ENCODE measurements at places on chromosomes 16 and 17.

DNA sequence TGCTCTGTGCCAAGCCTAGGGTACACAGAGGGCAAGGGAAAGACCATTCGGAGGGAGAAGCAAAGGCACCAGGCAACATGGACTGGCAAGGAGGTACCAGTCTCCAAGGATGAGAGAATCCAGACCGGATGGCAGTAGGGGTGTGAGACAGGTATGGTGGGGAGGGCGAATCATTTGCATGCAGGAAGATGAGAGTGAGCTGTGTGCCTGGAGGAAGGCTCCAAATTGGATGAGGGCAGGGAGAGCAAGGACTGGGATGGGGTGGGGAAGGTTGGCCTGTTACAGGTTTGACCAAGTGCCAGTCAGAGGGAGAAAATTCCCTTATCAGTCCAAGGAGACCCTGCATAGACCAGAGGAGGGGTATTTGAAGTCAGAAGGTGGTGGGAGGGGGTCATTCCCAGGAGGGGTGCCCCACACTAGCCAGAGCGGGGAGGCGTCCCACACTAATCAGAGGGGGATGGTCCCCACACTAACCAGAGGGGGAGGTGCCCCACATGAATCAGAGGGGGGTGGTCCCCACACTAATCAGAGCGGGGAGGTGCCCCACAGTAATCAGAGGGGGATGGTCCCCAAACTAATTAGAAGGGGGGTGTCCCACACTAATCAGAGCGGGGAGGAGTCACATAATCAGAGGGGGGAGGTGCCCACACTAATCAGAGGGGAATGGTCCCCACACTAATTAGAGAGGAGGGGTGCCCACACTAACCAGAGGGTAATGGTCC, 737 bp downstream of the CANT1 start:
- no peak for DNase-seq

GRCh38 chr16:3484318-3485096, 10.8 kb downstream of the C16orf90 start:
- DNase-seq, result no peak

GRCh38 chr16:87066133-87067002, 250.8 kb downstream of the C16orf95 start:
- no peak for DNase-seq

DNA sequence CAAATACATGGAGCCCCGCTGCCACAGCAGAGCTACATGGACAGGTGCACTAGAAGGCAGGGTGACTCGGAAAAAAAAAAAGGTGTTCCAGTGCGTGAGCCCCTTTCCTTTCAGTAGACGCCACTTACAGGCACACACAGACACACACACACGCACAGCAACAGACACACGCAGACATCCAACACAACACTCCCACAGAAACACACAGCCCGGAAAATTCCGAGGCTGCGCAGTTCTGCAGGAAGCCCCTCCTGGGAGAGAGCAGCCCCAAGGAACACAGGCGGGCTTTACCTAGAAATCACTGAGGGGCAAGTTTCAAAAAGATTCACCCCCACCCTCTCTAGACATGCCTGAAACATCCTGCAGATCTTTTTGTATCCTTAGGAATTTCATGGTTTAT, 136.0 kb upstream of the WSB1 start:
- DNase-seq, result no peak

DNA sequence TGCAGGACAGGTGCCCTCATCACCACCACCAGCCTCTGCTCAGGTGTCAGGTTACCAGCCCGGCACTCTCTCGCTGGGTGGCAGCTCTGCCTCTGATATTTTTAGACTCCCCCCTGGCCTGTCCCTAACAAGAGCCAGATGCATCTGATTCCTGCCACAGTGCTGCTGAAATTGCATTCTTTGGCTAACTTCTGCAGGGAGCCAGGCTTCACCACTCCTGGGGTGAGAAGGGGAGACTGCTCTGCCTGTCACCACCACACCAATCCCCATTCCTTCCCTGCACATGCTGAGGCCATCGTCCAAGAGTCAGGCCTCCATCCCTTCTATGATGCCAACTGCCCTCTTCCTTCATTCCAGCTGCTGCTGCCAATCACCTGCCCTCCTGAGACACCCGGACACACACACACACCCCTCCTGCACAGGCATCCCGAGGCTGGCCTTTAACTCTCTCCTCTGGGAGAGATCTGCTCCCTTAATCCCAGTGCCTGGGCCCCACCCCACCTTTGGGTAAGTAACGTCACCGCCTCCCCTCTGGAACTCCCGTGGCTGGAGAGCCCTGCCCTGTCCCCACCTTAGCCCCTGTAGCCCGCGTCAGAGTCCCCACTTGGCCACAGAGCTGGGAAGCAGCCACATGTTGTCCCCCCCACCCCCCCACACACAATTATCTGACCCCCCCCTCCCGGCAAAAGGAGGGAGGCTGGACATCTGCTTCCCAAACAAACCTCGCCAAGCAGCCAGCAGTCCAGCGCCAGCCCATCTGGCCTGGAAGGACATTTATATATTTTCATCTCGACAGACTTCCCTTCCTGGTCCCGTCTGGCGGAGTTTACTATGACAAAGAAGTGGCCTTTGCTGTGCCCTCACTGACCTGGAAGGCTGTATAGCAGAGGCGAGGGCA, 2.8 kb downstream of the EMP2 start:
- DNase-seq, result no peak

DNA sequence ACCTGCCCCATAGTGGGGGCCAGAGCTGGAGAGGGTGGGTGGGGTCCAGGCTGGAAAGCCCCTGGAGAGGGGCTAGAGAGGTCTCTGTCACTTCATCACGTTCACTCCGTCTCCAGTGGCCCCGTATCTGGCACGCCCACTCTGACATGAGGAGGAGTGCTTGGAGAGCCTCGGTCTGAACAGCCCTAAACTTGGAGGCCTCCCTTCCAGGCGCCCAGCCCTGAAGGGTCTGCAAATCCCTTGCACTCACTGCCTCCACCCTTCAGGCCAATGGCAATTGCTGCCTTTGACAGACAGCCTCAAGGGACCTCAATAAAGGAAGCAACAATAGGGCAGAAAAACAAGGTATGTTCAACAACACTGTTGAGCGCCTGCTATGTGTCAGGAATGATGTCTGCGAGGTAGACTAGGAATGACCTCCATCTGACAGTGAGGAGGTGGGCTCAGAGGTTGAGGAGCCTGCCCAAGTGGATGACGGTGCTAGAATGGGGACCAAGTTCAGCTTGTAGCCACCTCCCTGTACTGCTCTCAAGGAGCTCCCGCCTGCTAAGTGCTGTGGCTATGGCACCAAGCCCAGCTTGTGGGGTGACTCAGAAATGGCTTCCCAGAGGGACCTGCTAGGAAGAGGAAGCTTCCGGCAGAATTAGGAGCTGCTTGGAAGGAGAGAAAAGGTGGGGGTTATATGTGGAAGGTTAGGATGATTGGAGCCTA, 2.9 kb upstream of the EPX start:
- DNase-seq, result no peak

GRCh38 chr16:77470851-77471250, 36.0 kb upstream of the ADAMTS18 start:
- no peak for DNase-seq

DNA sequence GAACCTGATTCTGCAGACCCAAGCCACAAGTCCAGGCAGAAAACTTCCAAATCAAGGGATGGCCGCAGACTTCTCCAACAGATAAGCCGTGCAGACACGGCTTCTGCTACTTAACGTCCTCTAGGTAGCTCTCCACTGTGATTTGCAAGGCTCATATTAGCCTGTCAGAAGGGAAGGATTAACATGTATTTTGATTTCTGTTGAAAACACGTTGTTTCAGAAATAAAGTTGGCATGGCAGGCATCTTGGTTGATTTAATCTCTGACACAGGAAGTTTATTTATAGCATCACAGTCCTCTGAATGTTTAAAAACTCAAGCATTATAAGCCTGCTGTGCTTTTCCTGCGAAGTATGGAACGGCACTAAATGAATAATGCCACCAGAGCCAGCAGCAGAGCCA, 166.8 kb upstream of the TOX3 start:
- peak; percentile 55 for DNase-seq

DNA sequence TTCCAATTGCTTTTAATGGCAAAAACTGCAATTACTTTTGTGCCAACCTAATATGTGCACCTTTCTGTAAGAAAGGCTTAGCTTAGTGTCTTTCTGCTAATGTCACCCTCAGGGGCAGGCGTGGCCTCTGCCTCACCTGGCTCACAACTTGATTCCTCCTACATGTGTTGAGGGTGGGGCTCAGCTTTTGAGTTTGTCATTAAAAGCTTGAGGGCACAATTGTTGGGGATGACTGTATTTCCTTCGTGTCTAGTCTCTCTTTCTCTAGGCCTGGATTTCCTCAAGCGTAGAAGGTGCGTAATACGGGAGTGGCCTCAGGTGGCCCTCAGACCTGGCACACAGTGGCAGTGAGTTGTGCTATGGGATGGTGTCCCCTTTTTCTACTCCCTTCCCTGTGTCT, 94.4 kb downstream of the CLEC16A start:
- DNase-seq, result no peak

DNA sequence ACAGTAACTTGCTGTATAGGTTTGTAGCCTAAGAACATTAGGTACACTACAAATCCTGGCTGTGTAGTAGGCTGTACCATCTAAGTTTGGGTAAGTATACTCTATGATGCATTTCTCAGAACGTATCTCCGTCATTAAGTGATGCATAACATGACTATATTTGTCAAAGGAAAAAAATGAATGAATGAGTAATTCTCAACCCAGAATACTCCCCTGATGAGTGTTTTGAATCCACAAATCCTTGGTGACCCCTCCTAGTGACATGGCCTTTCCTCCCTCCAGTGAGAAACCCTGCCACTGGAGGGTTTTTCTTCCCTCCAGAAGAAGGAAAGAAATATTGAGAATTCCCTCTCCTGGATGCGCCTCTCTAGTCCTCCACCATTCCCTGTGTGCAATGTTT, 24.0 kb upstream of the SALL1 start:
- DNase-seq, result no peak

GRCh38 chr16:85428168-85428898, 184.8 kb upstream of the GSE1 start:
- DNase-seq, result no peak

- DNase-seq, result no peak
Observed at GRCh38 chr16:4270595-4270994, 2.2 kb downstream of the TFAP4 start.

DNA sequence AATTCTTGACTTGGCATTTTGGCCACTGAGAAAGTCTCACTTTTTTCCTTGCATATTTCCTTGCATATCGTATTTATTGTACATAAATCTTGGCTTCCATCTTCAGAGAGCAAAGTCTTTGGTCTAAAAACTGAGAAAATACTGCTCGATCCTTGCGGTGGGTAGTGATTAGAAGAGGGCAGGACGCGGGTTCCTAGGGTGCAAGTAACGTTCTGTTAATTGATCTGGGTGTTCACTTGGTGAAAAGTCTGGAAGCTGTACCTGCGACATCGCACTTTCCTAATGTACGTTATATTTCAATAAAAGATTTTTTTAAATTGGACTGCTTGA, 758 bp upstream of the UBALD2 start:
- no peak for DNase-seq

DNA sequence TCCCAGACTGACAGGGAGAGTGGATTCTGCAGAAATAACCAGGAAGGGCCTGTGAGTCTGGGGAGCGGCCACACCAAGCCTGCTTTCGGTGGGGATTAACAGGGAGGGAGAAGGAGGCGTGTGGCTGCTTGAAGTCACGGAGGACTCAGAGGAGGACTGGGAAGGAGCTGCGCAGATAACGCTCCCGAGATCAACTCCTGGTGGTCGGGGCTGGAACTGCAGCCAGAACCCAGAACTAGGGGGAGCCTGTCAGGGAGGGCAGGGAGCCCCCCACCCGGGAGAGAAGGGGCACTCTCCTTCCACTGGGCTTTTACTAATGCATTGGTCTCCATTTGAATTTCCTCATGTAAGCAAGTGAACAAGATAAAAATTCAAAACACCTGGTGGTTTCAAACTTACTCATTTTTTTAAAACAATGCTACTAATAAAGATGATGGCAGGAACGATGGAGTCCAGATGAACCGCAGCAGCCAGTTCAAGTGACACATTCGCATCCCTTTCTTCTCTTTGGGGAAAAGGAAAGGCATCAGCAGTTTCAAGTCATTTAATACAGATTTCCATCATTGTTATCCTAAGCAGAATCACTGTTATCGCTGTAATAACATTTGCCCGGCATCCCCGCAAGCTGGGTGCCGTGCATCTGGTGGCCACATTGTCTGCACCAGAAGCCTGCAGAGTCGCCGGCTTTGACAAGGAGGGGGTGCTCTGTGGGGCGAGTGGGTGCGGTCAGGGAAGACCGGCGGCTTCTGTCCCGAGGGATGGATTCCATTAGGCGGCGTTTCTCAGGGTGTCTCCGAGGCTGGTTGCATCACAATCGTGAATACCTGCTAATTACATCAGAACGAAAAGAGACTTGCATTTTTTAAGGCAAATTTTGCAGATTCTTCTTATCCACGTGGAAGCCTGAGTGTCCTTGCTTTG, 183.0 kb downstream of the FOXL1 start:
- no peak for DNase-seq

- DNase-seq, result no peak
Observed at GRCh38 chr17:16086957-16087356, 87.3 kb downstream of the TTC19 start.
